ENCODE measurements at places on chromosomes 12 and 14.

DNA sequence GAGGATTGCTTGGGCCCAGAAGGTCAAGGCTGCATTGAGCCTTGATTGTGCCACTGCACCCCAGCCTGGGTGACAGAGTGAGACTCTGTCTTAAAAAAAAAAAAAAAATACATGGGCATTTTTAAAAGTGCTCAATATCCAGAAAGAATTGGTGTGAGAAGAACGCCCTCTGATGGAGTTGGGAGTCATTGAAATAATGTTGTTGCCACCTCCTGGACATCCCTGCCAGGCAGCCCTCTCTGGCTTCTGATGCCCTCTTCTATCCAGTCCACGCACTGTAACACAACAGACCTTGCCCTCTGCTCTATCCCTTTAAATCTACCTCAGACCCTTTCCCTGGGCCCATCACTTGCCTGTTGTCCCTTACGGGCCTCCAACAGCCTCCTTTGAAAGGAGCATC, 4.9 kb downstream of the PTGDR start:
- DNase-seq, result no peak

GRCh38 chr12:42238240-42239140, at the start of gene YAF2:
YAF2 (minus strand) TSS chr12:42238248; CDS start chr12:42238180, 68 bp downstream.
- peak; percentile 94 for DNase-seq

- no peak for DNase-seq
Measured at GRCh38 chr12:110932046-110932445, 11.7 kb upstream of the MYL2 start.

DNA sequence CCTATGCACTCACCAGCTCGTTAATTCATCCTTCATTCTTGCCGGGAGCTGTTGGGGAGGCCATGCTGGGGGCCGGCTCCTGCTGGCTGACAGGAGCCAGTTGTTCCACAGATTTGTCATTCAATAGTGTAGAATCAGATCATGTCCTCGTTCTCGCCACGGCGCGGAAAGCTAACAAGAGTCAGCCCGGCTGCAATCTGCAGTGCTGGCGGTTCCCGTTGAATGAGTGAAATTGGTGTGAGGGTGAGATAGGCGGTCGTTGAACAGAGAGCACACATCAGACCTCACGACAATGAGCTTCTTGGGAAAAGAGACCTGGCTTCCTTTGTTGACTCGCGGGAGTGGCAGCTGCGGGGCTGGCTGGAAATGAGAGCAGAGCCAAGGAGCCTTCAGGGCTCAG, 57.5 kb downstream of the KIF26A start:
- no peak for DNase-seq

GRCh38 chr12:117724543-117724942, 244.2 kb downstream of the KSR2 start:
- no peak for DNase-seq

GRCh38 chr12:21773263-21773741, 1.2 kb downstream of the KCNJ8 start:
- DNase-seq, result peak; percentile 59

GRCh38 chr12:91922139-91922538, 223.5 kb downstream of the BTG1 start:
- DNase-seq, result no peak

DNA sequence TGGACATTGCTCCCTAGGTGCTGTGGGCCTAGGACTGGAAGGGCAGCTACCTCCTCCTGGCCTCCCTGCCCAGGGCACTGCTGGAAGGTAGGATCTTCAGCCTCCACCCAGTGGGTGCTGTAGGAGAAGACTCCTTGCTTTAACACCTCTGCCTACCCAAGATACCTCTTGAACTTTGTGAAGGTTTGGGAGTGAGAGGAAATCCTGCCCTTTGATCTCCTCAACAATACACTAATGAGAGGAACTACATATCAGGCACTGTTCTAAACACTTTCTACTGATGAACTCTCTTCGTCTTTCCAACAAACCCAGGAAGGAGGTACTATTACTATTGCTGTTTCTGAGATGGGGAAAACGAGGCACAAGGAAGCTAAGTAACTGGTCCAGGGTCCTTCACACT, 66.9 kb downstream of the PLEKHG3 start:
- no peak for DNase-seq

DNA sequence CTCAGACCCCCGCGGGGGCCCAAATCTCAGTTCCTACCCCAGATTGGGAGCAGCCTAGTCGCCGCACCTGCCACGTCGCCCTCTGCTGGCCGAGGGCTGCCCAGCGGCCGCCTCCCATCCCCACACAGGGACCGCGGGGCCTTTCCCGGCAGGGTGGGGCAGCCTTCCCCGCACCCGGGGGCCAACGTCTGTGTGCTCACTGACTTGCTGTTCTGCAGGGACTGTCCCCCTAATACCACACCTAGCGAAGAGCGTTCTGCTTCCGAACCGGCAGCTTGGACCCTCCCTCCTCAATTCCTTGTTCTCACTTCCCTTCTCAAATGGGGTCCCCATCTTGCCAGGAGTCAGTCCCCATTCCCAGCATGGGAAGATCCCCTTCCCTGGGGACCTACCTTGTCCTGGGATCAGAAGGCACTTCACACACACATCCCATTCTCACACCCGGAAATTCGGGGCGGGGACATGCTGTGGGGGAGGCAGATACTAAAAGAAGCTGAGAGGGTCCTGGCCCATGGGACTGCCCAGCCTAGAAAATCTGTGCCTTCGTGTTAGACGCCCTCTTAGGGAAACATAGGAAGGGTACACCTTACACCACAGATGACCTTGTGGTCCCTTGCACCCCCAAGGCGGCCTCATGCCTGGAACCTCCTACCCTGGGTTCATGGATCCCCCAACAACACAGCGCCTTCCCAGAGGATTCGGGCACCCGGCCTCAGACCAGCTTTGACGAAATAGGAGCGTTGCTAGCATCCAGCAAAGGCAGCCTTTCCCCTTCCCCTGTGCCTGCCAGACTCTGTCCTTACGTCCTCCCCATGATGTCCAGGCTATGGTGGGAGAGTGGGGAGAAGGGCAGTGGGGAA, 16.4 kb downstream of the ACVRL1 start:
- DNase-seq, result peak; percentile 76

DNA sequence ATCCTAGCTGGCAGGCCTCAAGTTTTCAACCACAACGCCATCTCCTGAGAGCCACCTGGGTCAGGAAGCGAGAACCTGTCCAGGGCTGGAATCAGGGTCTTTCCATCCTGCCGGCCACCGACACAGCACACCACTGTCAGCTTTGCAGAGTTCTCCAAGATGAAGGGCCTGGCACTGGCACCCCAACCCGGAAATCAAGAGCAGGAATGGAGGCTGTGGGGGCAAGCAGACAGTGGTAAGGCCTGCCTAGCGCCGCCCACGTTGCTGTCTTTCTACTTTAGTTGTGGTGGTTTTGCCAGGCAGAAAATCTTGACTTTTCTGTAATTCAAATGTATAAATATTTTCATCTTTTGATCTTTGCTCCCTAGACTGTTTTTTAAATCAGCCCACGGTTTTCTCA, 90.7 kb downstream of the ITPK1 start:
- no peak for DNase-seq

DNA sequence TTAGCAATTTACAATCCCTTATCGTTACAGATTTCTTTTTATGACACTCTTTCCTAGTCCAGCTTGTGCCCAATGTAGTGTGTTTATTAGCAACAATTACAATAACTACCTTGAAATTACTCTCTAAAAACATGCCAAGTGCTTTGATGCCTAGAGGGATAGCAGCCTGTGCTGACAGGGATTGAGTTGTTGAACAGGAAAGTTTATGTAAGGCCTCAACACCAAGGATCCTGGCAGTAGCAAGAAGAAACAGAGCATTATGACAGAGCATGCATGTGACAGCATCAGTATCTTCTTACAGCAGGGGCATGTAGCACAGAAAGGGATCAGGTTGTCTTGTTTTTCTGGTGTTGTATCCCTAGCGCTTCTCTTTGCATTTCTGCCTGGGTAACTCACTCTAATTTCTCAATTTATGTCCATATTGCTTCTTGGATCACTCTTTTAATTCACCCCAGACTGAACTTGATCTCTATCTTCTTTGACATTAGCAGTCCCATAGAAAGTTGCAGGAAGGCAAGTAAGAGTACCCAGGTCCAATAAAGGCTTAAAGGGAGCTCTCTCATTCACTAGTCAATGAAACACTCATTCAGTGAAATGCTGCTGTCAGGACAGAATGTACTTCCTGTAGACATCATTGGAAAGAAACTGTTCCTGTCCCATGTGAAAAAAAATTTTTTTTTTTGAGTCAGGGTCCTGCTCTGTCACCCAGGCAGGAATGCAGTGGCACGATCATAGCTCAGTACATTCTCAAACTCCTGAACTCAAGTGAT, 220.0 kb upstream of the GRIP1 start:
- no peak for DNase-seq

- no peak for DNase-seq
Measured at GRCh38 chr12:130765186-130765659, 49.1 kb upstream of the RIMBP2 start.

- DNase-seq, result no peak
Measured at GRCh38 chr12:65259501-65259900, 19.0 kb upstream of the MSRB3 start.

DNA sequence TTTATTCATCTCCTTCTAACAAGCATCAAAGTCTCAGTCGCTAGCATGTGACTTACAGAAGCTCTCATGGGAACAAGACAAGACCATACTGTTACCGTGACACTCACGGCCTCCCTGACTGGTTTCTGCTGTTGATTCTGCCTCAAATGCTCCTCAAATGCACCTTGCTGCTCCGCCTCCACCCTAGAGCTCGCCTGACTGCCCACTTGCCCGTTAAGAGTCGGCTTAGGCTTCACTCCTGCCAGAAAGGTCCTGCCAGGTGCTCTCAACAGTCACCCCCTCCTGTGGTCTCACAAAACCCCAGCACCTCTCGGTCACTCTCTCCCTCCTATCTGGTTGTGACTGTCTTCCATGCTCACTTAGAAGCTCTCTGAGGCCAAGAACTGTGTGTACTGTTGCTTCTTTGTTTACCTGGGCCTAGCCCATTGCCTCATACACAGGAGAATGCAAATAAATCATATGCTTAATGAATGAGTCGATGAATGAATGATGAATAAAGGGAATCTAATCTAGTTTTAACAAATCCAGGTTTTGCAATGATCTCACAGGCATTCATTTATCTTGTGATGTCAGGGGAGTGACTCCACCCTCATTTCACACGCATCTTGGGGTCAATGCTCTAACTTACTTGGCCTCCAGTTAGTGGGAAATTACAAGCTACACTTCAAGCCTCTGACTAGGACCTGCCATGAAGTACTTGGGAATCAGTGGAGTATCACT, 41.3 kb downstream of the SSH1 start:
- no peak for DNase-seq

GRCh38 chr12:105581420-105581819, 250.9 kb downstream of the C12orf75 start:
- DNase-seq, result no peak

DNA sequence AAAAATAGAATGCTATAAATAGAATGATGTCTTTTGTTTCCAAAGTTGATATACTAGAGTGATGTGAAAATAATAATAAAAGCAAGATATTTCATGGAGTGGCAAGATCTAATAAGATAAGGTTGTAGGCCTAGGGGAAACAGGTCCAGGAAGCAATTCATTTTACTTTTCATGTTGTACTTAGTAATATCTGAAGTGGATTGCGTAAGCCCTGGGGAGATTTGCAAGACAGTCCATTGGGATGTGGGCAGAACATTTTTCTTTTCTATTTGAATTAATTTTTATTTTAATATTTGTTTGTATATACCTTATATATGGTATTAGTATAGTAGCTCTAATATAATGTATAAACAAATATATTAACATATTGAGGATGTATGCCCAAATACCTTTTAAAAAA, 7.5 kb downstream of the NUBPL start:
- DNase-seq, result no peak

DNA sequence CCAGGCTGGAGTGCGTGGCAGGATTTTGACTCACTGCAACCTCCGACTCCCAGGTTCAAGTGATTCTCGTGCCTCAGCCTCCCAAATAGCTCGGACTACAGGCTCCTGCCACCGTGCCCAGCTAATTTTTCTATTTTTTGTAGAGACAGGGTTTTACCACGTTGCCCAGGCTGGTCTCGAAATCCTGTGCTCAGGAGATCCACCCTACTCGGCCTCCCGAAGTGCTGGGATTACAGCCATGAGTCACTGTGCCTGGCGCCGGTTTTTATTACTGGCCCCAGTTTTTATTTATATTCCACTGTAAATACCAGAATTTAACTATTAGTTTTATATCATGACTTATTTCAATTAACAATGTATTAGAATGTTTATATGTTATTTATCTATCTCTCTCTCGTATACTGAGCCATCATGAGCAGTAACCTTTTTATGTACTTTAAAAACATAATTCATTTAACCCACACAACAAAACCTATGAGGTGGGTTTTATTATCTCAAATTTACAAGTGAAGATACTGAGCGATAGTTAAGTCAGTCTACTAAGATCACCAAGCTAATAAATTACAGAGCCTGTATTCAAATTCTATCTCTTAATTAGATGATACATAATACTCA, 47.8 kb downstream of the HECTD1 start:
- DNase-seq, result no peak

- DNase-seq, result no peak
Measured at GRCh38 chr14:75101491-75101890, 25.4 kb downstream of the NEK9 start.

DNA sequence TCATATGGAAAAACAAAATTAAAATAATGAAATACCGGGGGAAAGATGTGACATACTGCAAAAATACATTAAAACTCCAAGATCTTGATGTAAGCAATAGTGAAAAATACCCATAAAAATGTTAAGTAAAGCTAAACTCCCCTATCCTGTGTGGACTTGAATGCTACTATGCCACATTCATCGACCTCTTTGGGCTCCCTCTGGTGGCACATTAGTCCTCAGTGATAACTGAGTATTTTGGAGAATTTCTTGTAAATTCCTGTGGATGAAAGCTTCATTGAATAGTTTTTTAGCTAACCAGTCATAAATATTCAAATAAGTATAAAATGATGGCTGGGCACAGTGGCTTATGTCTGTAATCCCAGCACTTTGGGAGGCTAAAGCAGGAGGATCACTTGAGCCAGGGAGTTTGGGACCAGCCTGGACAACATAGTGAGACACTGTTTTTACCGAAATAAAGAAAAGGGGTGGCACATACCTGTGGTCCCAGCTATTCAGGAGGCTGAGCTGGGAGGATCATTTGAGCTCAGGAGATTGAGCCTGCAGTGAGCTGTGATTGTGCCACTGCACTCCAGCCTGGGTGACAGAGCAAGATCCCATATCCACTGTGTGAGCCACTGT, 42.4 kb upstream of the SGPP1 start:
- DNase-seq, result peak; percentile 34

DNA sequence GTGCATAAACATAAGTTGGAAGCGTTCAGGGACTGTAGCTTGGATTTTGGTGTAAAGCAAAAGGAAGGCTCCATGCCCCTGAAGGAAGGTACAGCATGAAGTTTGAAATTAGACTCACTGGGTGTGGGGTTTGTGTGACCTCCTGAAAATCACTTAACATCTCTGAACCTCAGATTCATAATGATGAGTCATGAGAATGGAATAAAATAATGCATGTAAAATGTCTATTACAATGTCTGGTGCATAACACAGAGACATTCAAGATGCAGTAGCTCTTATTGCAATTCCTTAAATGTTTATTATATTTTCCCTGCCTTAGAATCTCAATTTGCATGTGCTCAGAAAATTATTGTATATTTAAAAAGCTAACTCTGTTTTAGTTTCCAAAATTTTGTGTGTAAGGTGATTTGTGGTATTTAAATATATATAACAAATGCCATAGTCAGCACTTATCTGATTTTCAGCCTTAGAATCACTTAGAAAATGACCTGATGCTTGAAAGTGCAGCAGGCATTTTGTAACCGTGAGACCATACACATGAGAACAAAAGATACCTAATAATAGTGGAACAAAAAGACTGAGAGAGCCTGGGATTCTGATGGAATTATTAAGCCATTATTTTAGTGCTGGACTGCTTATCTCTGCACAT, 66.3 kb downstream of the E2F7 start:
- no peak for DNase-seq

All from left cardiac atrium (tissue), 4 donors.